ENCODE measurements at places on chromosomes 4 and X.
A peak's percentile ranks its signal among the peaks of the same experiment; 100 is the strongest.

DNA sequence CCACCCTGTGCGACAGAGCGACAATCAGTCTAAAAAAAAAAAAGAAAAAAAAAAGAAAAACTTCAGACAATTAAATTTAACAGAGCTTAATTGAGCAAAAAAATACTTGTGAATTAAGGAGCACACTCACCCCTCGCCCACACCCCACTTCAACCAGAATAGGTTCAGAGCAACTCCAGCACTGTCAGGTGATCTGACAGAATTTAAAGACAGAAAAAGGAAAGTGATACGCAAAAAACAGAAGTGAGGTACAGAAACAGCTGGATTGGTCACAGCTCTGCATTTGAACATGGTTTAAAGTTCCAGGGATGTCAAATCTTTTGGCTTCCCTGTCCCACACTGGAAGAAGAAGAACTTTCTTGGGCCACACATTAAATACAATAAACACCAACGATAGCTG, 174.4 kb downstream of the PDGFC start:
- peaks cover 57% of the 10 kb centered on the region for H3K4me1 ChIP-seq
- peak overlapping the region; percentile 95 for H3K27ac ChIP-seq
- H3K36me3 ChIP-seq = no peaks in the 10 kb centered on the region
- DNase-seq = no peak

GRCh38 chr4:107058828-107059227, 22.7 kb upstream of the DKK2 start:
- H3K27me3 ChIP-seq = peaks cover 2% of the 10 kb centered on the region
- H3K27ac ChIP-seq = no peak overlapping the region
- no peaks in the 10 kb centered on the region for H3K4me1 ChIP-seq
- no peak overlapping the region for H3K4me3 ChIP-seq
- H3K36me3 ChIP-seq = no peaks in the 10 kb centered on the region

DNA sequence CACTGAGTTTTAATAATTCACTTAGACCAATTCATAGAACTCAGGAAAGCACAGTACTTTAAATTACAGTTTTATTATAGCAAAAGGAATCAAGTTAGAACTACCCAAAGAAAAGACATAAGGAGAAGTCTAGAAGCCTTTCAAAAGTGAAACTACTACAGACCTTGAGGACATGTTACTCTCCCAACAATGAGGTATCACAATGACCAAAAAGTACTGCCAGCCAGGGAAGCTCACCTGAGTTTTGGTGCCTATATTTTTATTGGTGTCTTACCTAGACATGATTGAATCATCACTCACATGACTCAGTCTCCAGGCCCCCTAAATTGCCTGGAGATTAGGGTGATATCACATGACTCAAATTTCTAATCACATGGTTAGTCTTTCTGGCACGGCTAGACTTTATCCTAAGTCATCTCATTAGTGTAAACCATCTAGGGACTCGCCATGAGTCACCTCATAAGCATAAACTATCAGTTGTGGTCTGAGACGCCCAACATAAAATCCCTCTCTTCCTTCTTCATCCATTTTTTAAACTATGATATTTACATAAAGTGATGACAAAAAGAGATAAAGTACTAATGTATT, 372.3 kb downstream of the TMA16 start:
- no peak overlapping the region for H3K27ac ChIP-seq
- H3K27me3 ChIP-seq = no peaks in the 10 kb centered on the region
- no peak for DNase-seq
- no peaks in the 10 kb centered on the region for H3K36me3 ChIP-seq

DNA sequence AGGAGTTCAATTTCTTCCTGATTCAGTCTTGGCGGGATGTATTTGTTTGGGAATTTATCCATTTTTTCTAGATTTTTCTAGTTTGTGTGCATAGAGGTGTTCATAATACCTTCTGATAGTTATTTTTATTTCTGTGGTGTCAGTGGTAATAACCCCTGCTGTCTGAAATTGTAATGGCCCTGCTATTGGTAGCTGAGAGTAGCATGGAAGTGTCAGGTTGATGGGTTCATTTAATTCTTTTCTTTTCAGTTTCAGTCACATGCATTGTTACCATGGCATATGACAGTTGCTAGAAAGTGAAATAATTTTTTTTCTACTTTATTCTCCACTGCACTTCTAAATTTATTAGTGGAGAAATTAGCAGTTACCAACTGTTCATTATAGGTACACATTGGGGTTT, 20.7 kb downstream of the AR start:
- H3K36me3 ChIP-seq = no peaks in the 10 kb centered on the region
- no peak for DNase-seq
- H3K4me1 ChIP-seq = no peaks in the 10 kb centered on the region
- no peak overlapping the region for H3K4me3 ChIP-seq
- H3K27ac ChIP-seq = no peak overlapping the region

GRCh38 chr4:56321251-56321650, 66.0 kb downstream of the AASDH start:
- no peak overlapping the region for H3K4me3 ChIP-seq
- no peak for DNase-seq
- no peak overlapping the region for H3K27ac ChIP-seq
- no peaks in the 10 kb centered on the region for H3K27me3 ChIP-seq
- no peaks in the 10 kb centered on the region for H3K36me3 ChIP-seq
- H3K4me1 ChIP-seq = no peaks in the 10 kb centered on the region

- H3K36me3 ChIP-seq = no peaks in the 10 kb centered on the region
- DNase-seq = no peak
- no peak overlapping the region for H3K4me3 ChIP-seq
- H3K27ac ChIP-seq = no peak overlapping the region
These were observed 64.1 kb upstream of the MAD2L1 start for GRCh38 chr4:120130786-120131185.

Measured in RWPE2 (cell line).